ENCODE measurements at places on chromosomes 3 and 15.

DNA sequence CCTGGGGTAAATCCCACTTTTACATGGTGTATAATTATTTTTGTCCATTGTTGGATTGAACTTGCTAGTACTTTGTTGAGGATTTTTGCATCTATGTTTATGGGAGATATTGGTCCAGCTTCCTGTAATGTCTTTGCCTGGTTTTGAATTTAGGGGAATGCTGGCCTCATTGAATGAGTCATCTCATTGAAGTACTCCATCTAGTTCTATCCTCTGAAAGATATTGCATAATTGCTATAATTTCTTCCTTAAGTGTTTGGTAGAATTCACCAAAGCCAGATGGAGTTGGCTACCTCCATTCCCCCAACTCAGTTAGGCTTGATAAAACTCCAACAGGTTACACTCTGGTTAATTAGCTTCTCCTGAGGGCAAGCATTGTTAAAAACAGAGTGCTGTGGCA lies 237.4 kb upstream of the TGFBR2 start:
- DNase-seq: no peak

DNA sequence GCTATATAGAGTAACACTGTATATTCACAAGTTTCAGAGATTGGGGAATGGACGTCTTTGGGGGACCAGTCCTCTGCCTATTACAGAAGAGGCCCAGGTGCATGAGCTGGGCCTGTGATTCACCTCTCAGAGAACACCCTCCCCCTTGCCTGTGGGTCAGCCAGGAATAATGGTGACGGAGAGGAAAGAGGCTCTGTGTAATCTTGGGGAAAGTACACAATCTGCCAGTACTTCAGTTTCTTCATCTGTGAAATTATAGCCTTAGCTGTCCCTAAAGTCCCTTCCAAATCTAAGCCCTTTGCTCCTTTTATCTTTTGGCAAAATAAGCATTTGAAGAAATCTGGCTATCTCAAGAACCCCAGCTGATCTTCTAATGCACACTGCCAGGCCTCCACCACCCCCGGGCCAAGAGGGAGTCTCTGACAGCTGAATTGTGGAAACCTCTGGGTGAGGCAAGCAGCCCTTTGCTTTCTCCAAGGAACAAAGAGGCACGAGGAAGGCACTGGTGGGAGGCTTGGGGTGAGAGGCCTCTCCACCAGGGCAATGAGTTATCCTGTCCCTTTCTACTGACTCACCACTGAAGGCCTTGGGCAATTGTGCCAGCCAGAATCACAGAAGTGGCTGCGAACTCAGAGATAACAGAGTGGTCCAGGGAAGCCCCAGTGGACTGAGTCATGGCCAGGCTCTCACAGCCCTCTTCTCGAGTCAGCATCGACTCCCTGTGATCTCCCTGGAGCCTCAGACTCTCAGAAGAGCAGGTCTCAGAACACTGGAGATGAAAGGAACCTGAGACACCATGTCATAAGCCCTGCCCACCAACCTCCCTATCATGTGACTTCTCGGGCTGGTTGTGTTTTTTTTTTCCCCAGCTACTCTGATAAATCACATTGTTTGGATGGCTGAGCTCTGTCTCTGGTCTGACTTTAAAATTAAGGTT lies 31.8 kb downstream of the CCNL1 start:
- no peak for DNase-seq

DNA sequence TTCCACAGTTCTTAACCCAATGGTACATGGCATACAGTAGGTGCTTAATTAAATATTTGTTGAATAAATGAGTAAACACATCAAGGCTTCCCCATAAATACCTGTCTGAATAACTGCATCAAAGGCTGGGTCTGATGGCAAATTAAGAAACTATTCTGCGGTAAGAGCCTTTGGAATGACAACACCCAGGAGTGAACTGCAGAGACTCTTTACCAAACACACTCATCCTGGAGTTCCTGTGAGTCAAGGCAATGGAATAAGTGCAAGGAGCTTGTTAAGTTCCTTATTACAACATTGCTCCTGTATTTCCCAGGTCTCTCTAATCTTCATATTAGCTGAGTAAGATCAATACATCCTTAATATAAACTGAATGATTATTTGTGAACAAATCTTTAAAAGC lies 119.9 kb upstream of the STT3B start:
- no peak for DNase-seq

- no peak for DNase-seq
Measured at GRCh38 chr15:101244036-101244781, 7.6 kb downstream of the CHSY1 start.

DNA sequence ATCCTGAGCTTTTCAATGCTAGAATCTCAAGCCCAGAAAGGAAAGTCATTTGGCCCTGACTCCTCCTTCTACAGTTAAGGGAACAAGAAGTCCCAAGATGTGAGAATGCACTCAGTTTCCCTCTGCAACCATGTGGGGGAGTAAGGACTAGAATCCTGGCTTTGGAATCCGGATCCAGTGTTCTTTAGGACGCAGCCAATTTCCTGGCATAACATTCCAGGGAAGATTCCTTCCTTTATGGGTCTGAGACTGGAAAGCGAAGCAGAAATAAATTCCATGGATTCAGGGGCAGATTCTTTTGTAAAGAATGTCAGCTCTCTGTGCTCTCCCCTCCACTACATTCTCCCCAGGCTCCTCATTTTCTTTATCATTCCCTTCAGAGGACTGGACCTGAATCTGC lies 151.8 kb upstream of the SOX14 start:
- no peak for DNase-seq

GRCh38 chr15:85755471-85755870 lies 39.3 kb downstream of the KLHL25 start:
- DNase-seq: no peak

DNA sequence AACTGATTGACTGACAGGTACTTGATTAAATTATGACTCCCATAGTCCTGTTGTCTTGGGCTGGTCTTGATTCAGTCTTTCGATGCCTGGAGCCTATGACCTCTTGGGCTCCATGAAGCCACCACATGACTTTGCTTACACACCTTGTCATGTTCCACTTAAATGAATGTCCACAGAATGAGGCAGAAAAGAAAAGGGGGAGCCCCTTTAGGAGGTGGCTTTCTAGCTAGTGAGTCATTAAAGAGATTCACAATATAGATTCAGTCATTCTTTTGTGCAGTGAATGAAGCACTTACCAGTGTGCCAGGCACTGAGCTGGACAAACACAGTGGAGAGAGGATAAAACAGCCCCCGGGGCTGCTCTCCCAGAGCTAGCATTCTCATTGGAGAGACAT lies 17.1 kb downstream of the VIPR1 start:
- DNase-seq: no peak

GRCh38 chr3:53085476-53085875 lies 39.6 kb upstream of the SFMBT1 start:
- no peak for DNase-seq

- DNase-seq: no peak
Measured at GRCh38 chr3:116413319-116413718, 32.0 kb downstream of the LSAMP start.

- no peak for DNase-seq
Measured at GRCh38 chr3:20280257-20280656, 94.3 kb upstream of the SGO1 start.

DNA sequence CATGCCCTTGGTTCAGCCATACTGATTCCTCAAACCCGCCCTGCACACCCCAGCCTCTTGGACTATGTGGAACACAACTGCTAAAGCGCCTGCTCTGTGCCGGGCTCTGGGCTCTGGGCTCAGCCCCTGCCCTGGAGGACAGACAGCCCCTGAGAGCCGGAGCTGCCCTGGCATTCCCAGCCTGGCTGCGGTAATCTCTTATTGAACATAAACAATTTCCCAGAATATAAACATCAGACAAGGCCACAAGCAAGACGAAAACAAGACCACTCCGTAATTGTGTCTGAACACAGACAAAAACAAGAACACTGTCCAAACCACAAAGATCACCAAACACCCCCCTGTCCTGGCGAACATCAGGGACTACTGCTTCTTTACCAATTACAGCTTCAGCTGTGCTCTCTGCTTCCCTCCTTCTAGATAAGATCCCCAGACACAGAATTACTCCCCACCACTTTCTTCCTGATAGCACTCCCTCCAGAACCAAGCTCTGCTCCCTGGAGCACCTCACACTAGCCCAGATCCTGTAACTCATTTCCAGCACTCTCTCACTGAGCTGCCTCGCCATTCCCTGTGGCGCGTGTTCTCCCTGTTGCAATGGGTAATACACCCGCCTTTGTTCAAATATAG lies 57.1 kb upstream of the TLE3 start:
- no peak for DNase-seq

DNA sequence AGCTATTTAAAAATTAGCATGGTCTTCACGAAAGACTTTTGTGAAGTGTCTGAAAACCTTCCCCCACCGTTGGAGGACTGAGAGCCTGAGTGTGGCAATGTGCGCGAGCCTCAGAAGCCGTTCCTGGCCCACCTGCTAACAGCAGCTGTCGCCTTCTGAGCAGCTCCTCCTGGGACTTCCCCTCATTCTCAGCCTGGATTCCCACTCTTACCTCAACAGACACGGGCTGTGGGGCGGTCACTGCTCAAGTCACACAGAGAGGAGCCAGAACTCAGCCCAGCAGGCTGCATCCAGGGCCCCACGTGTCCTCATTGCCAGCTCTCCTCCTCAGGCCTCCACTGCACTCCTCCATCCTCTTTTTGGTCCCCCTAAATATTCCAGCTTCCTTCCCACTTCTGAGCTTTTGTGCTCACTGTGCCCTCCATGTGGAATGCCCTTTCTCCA lies 7.8 kb downstream of the DNASE1L3 start:
- DNase-seq: no peak

DNA sequence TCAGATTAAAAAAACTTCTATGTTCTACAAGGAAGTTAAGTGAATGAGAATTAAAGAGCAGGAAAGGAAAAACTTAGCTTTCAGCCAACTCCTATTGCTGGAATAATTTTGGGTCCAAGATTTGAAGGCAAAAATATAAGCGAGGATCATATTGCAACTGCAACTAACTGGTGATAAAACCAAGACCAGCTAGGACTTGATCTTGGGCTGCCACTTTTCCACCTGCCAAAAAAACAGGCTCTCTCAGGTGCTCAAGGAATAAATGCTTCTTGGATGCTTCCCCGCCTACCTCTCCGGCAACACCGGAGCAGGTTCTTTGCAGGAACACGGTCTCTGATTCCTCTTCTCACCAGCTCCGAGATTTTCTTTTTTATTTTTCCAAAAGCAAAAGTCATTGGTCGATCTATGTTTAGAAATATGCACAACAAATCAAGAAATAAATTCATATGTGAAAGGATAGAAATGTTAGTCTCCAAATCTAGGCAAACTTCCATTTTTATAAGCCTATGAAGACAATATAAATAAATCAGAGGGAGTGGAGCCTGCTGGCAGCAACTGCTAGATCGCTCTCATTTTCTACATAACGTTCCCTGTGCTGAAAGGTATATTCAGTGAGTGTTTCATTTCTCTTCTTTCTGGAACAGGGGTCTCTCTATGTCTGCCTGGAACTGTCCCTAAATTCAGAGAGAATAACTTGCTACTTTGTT lies 241.9 kb downstream of the NTRK3 start:
- no peak for DNase-seq

DNA sequence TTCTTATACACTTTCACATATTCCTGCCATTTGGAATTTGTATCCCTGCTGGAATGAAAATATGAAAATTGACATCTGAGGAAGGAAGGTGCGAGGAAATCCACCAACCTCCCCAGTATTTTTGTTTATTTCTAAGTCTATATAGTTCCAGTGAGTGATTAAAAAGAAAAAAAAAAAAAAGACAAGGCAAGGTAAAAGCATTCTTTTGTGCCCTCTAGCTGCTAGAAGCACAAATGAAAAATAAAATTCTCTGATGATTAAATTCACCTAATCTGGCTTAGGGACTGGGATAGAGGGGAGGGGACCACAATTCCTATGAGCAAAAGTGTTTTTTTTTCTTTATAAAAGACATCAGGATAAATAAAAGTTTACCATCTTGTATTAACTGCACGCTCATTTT lies 370.9 kb downstream of the NR2F2 start:
- no peak for DNase-seq

- no peak for DNase-seq
Measured at GRCh38 chr3:119829420-119829819, 47.5 kb downstream of the NR1I2 start.

GRCh38 chr15:62895139-62895866 lies 147.2 kb upstream of the TPM1 start:
- DNase-seq: no peak

DNA sequence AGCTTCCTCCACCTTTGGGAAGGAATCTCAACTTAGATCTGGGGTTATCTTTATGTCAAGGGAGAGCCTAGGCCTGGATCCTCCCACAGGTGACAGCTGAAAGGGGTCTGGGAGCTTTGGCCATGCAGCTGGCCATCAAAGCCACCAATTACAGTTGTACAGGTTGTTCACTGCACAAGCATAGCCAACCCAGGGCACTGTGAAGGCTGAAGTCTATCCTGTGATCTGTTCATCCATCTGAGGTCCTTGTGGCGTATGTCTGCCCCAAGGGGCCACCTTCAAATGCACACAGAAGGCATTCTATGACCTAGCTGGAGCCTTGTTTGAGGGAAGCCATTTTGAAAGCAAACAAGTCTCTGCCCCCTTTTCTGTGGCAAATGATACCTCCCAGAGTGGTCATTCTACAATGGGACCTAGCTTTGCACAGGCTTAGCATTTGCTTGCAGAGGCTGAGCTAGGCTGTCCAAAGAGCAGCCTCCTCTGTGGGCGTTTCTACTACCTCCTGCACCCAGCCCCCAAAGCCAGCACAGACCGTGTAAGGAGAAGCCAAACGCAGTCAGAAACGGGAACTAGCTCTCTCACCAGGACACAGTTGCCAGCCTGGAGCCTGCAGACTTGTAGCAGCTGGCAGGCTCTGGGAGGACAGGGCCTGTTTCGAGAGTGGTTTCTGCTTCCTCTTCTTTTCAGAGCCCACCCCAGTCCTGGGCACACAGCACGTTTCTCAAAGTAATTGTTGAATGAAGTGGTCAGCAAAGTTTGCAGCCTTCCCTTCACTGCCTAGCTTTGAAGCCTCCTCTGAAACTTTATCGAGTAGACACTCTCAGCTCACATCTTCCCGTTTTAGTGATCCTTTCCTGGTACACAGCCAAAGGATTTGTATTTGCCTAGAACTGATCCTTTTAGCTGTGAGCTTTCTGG lies 157.3 kb upstream of the SMAD3 start:
- no peak for DNase-seq

Measured in hypothalamus (tissue), 51 donors.